ENCODE measurements at places on chromosomes 6 and 20. TPM values are rescaled to one million over a fixed set of nuclear protein-coding genes. Genes with fewer than 3 reads are reported as not detected.
A peak's percentile ranks its signal among the peaks of the same experiment; 100 is the strongest.

DNA sequence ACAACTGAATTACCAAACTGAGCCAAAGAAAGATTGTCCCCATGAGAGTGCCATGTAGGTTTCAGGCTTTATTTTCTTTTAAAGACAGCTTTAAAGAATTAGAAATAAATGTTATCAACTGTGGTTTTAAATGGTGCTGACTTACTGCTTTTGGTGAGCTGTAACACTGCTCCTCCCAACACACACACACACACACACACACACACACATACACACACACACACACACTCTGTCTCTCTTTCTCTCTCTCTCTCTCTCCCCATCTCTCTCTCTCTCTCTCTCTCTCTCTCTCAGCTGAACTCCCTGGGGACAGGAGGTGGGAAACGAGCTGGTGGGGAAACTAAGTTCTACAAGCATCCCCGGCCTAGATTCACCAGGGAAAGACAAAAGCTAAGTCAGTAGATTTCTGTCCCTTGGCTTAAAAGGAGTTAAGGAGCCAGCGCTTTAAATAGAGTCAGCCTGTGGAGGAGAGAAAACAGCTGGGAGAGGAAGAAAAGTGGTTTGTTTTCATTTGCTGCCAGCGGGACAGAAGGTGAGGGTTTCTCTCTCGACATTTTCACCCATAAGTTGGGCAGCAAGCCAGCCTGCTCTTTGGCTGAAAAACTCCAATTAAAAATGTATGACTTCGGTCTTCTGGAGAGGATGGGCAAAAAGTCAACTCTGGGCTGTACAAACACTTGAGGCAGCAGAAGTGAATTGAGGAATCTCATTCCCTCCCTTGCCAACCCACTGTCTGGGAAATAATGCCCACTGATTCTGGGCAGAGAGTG, 27.4 kb downstream of the CBLN4 start:
- DNase-seq = no peak

- DNase-seq = no peak
These were observed 79.1 kb downstream of the TMEM242 start for GRCh38 chr6:157244175-157244574.

DNA sequence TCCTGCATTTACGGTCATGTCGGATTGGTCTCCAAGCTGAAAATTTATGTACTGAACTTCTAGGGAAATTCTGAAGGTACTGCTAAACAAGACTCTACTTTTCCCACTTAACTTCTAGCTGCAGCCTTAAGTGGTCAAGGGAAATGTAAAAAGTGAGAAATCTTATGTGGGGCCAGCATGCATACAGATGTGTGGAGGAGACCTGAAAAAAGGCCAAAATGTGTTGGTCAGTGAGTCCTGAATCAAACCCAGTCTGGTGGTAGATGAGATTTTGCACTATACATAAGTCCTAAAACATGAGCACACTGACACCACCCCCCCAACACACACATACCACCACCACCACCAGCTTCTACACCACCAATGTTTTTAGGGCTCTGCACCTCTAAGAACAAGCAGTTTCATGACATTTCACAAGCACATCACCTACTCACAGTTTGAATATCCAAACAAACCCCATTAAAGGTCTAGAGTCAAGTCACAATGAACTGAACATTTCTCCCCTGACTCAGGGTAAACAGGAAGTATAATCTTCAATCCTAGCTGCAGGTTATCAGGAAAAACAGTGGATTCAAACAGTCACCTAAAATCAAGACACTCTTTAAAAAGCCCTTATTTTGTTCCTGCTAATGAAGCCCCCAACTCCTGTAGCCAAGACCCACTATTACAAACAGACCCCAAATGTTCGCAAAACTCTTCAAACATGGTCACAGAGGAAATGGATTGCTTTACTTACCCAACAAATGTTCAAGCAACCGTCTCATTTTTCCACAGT, 1.6 kb downstream of the ZMYND8 start:
- peak; percentile 45 for DNase-seq

GRCh38 chr6:11196511-11197174, 35.8 kb downstream of the NEDD9 start:
- peak; percentile 94 for DNase-seq

DNA sequence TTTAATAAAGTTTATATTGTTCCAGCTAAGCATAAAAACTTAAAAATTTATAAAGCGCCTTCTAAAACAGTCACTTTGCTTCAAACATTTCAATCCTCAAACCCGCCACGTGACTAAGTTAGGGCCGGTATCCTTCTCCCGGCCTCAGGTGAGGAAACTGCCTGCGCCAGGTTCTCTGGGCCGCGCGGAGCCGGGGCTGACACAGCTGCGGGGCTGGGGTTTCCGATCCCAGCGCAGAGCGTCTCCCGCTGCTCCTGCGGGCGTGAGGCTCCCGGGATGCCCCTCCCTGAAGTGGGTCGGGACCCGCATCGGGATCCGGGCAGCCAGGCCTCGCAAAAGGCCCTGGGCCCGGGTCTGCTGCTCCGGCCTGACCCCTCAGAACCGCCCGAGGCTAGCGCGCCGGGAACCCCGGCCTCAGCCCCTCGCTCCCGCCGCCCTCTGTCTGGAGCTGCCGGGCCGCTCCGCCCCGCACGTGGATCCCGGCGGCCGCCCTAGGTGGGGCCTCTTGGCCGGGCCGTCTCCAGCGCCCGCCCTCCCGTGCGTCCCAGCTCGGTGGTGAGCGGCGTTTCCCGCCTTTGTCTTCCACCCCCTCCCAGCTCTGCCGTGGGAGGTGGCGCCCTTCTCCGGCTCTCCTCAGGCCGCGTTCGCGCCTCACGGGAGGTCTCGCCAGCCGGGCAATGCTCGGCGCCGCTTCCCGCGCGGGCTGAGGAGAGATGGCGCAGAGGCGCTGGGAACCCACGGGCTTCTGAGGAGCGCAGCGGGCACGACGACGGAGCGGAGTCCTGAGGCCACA, 267.9 kb downstream of the DLL1 start:
- DNase-seq = no peak

The MAK gene
- 0.95 TPM for total RNA-seq

The ANKRD66 gene
- not detected for total RNA-seq

The RIPOR3 gene
- total RNA-seq = 6.9 TPM

The RAB44 gene
- total RNA-seq = 0.06 TPM

Data from G401 (cell line).